Karpas-422 (cell line): ENCODE measurements at places on chromosomes 7 and 10. TPM values are rescaled to one million over a fixed set of nuclear protein-coding genes. Genes with fewer than 3 reads are reported as not detected.
A peak's percentile ranks its signal among the peaks of the same experiment; 100 is the strongest.

DNA sequence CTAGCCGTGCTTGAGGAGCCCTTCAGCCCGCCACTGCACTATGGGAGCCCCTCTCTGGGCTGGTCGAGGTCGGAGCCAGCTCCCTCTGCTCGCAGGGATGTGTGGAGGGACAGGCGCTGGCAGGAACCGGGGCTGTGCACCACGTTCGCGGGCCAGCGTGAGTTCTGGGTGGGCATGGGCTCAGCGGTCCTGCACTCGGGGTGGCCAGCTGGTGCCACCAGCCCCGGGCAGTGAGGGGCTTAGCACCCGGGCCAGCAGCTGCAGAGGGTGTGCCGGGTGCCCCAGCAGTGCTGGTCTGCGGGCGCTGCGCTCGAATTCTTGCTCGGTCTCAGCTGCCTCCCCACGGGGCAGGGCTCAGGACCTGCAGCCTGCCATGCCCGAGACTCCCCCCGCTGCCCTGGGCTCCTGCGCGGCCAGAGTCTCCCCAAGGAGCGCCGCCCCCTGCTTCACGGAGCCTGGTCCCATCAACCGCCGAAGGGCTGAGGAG, 90.8 kb upstream of the NRG3 start:
- no peak for DNase-seq

- no peak for DNase-seq
These were observed 5.5 kb upstream of the MNX1 start for GRCh38 chr7:157016024-157016351.

DNA sequence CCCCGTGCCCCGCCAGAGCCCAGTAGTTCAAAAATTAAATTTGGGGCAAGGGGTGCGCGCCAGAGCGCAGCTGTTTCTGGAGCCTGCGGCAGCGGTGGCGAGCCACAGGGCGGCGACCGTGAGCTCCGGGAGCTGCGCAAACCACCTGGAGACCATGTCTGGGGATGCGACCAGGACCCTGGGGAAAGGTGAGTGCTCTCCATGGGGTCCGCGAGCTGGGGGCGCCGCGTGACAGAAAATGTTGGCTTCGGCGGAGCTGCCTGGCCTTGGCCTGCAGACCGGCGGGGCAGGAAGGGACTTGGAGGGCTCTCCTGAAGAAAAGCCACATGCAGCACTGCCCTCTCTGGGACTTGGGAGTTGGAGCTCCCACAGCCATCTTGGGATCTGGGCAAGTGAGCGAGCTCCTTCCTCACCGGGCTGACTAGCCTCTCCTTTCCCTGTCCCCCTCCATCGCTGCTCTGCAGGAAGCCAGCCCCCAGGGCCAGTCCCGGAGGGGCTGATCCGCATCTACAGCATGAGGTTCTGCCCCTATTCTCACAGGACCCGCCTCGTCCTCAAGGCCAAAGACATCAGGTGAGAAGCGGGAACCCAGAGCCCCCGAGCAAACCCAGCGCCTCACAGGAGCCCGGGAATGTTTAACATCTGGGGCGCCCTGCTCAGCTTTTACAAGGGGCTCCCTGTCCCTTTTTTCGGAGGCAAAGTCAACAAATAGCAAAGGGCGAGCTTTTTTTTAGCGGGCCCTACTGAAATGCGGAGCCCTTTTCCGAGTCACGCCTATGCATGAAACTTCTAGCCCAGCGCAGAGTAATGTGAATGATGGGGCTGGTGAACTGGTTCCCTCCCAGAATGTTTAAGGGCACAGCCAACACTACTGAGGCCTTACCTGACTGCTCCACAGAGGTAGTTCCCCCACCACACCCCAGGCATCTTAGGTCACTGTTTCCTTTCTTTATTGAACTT, 6.1 kb downstream of the GSTO2 start:
- peak; percentile 73 for DNase-seq

- no peak for DNase-seq
These were observed 391.8 kb downstream of the CALN1 start for GRCh38 chr7:72020311-72020710.

- DNase-seq, result no peak
These were observed 65.8 kb downstream of the INHBA start for GRCh38 chr7:41637049-41637448.

DNA sequence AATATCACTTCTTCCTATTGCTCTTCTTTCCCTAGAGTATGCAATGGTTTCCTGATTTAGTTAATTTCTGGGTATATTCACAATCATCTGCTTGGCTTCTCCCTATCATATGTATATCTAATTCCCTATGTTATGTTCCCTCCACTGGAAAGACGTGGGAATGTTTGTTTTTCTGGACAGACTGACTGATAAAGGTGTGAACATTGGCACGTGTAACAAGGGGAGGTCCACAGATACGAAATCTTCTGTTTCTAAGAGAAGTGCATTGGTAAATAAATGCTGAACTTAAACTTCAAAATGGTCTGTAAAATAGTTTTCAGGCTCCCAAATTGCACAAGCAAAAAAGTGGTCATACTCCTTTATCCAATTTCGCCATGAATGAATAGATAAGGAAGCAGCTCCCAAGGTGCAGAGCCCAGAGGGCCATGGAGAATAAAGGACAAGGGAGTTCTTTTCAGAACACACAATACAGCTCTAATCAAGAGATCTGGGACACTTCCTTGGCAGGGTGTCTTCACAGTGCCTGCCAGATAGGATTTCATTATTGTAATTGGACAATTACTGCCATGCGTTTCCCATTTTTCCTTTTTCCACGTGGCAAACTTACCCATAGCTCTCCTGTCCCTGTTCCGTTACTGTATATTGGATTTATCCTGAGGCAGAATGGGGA, 141.9 kb downstream of the RNF133 start:
- no peak for DNase-seq

GRCh38 chr10:8054244-8054493, 319 bp upstream of the GATA3 start:
- DNase-seq, result no peak

DNA sequence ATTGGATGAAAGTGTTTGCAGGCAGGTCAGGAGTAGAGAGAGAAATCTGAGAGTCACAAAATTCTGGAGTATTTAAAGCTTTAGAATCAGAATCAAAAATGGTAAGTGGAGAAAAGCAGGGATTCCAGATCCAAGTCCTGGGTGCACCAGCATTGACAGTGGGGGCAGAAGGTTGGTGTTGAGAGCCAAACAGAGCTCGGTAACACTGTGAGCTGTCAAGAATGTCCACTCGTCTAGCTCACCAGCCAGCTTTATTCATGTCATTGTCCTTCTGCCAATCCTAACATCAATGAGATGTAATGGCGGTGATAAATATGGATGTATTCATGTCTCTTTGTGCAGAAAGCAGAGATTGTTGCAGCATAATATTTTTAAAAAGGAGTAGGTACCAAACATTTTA, 128.8 kb downstream of the KLF6 start:
- DNase-seq, result no peak

DNA sequence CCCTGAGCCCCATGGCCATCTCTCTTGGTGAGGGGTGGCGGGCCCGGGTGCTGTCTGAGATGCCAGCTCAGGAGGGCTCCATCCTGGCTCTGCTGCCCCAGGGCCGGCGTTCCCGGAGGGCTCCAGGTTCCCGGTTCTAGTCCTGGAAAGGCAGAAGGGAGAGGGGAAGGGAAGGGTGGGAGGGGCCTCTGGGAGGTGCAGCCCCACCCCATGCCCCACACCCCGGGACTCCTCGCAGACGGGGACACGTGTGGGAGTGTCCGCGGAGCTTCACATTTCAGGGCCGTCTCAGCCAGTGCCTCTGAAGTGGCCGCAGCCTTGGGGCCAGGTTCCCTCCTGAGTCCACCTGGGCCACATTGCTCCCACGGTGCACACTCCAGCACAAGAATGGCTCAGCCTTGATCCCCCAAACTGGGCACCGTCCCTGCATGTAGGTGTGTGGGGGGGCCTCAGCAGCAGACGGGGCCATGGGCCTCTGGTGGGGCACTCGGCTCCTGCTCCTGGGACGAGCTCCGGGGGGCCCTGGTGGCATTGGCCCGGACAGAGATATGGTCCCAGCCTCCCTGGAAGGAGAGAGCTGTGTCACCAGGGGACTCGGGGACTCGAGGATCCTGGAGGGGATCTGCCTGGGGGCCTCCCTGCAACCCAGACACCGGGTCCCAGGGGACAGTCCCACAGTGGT, 5.8 kb downstream of the BHLHA15 start:
- DNase-seq, result no peak

- DNase-seq, result peak; percentile 77
These were observed 216.1 kb upstream of the ZMIZ1 start for GRCh38 chr10:78852466-78853240.

DNA sequence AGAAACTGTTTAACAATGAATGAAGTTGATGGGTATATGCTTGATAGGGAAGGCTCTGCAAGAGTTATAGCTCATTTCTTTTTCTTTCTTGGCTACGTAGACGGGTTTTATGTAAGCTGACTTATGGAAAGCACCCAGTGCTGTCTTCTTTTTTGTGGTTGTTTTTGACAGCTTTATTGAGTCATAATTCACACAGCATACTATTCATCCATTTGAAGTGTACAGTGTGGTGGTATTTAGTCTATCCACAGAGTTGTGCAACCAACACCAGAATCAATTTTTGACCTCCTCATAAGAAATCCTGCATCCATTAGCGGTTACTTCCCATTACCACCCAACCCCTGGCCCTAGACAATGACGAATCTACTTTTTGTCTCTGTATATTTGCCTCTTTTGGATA, 240.6 kb upstream of the KIAA1217 start:
- DNase-seq, result no peak

The TRIM73 gene
- 0.22 and 2.2 TPM in 2 replicates for total RNA-seq

The SPDYE5 gene
- total RNA-seq, result not detected in 2 replicates

The BAIAP2L1 gene
- total RNA-seq, result not detected in 2 replicates

The IRF5 gene
- total RNA-seq, result 7.8 and 11.5 TPM in 2 replicates

The AKR1E2 gene
- not detected in 2 replicates for total RNA-seq
